ENCODE measurements at places on chromosomes 4 and X.

GRCh38 chr4:70303090-70303489 lies 31.7 kb upstream of the CABS1 start:
- DNase-seq: no peak

GRCh38 chr4:31455612-31456011 lies 735.4 kb downstream of the PCDH7 start:
- DNase-seq: no peak

GRCh38 chrX:40700640-40701342 lies 34.6 kb downstream of the MED14 start:
- no peak for DNase-seq

GRCh38 chrX:16804923-16805464 lies 18.7 kb downstream of the TXLNG start:
- DNase-seq: no peak

DNA sequence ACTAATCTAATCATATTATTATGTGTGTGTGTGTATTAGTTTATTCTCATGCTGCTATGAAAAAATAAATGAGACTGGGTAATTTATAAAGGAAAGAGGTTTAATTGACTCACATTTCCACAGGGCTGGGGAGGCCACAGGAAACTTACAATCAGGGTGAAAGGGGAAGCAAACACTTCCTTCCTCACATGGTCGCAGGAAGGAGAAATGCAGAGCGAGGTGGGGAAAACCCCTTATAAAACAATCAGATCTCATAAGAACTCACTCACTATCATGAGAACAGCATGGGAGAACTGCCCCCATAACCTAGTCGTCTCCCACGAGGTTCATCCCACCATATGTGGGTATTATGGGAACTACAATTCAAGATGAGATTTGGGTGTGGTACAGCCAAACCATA lies 190.9 kb upstream of the TAPT1 start:
- DNase-seq: no peak

- DNase-seq: no peak
These were observed 453.9 kb downstream of the GPAT3 start for GRCh38 chr4:83989835-83990234.

GRCh38 chr4:17094159-17094875 lies 195.9 kb upstream of the LDB2 start:
- DNase-seq: no peak

DNA sequence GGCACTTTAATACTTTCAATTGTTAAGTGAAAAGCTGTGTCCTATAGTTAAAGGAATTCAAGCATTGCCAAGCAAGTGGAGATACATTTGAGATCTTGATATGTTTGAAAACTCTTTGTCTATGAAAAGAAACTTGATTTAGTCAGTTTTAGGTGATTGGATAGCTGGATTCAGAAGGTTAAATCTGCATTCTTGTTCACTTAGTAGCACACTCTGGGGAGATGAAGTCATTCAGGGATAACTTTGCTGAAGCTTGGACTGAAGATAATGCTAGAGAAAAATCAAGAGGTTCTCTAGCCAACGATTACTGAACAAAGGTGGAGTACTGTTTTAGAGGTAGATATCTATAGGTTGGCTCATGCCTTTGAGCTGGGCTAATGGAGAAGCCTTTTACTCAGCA lies 90.6 kb downstream of the DCAF8L2 start:
- DNase-seq: no peak

GRCh38 chr4:181701894-181702293 lies 541.3 kb upstream of the TENM3 start:
- DNase-seq: no peak

DNA sequence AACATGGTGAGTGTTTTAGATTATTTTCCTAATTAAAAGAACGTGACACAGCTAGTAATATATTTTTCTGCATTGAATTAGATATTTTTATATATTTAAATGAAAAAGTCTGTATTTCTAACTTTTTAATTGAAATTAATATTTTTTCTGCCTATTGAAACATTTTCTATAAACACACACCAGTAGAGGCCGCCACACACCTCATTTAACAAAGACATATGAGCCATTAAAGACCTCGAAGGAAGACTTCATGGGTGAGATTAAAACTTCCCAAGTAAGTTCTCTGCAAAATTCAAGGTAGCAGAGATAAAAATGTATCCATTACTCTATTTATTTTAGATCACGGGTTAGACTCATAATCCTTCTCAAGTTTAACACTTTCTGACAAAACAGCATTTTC lies 8.3 kb downstream of the SLITRK2 start:
- DNase-seq: no peak

DNA sequence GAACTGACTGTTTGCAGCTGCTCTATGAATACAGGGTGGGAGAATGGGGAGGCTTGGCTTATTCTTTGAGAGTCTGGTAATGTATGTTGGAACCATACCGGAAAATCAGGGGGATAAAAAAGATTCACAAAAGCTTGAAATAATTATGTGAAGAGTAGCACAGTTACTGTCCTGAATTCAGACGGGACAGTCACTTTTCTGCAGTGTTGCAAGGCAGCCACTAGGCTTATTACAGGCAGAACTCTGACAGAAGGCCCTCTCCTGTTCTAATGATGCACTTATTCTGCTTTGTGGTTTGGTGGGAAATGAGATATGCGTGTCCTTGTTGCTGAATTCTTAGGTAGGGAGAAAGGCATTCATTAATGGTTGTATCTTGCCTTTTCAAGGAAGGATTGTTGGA lies 37.2 kb downstream of the GUCY1B1 start:
- no peak for DNase-seq

DNA sequence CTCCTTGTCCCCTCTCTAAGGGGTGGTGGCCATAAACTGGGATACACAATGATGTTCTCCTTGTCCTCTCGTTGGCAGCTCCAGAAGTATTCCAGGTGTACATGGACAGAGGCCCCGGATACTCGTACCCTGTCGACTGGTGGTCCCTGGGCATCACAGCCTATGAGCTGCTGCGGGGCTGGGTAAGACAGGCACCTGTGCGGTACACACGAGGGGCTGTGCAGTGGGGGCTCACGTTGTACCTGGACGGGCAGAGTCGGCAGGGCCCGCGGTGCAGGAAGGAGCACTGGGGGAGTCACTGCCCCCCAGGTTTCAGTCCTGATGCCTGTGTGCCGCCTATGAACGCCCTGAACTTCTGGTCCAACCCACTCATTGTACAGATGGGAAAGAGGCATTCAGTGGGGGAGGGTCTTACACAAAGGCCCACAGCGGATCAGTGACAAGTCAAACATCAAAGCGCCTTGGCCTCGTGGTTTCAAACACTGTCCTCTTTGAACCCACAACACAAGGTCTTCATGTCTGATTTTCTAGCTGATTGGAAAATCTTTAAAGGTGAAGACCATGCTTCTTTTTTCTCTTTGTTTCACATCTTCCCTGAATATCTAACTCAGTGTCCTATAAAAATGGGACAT lies 261.6 kb downstream of the EVC2 start:
- DNase-seq: no peak

- no peak for DNase-seq
These were observed 6.4 kb downstream of the PITX2 start for GRCh38 chr4:110616238-110617074.

GRCh38 chr4:160141206-160141605 lies 1038.3 kb downstream of the RAPGEF2 start:
- DNase-seq: no peak

DNA sequence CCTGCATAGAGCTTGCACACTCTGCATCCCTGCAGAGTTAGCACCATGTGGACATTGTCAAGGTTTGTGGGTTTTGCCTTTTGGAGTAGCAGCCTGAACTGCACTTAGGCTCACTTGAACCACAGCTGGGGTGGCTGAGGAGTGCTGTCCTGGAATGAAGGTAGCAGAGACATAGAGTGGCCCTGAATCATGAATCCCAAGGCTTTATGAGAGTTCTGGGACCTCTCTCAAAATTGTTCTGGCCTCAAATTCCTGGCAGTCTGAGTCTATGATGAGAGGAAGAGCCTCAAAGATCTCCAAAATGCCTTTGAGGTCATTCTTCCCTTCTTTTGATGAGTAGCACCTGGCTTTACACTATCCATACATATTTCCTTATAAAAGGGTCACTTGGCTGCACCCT lies 37.1 kb upstream of the ADH1C start:
- DNase-seq: no peak

GRCh38 chr4:94827481-94828110 lies 69.8 kb downstream of the BMPR1B start:
- no peak for DNase-seq

- no peak for DNase-seq
These were observed 68.9 kb upstream of the NDP start for GRCh38 chrX:44042116-44042515.

GRCh38 chr4:94577136-94577535 lies 125.4 kb downstream of the PDLIM5 start:
- no peak for DNase-seq

GRCh38 chr4:19178835-19179234 lies 1072.9 kb upstream of the SLIT2 start:
- no peak for DNase-seq

GRCh38 chr4:37244583-37245390 lies at the start of gene NWD2:
Gene NWD2 (plus strand): TSS chr4:37244743. CDS start chr4:37245068, 325 bp downstream.
- no peak for DNase-seq

- peak; percentile 15 for DNase-seq
These were observed 49.4 kb downstream of the RTL9 start for GRCh38 chrX:110407910-110408545.

- no peak for DNase-seq
These were observed 68.9 kb downstream of the MAOB start for GRCh38 chrX:43813319-43813718.

DNA sequence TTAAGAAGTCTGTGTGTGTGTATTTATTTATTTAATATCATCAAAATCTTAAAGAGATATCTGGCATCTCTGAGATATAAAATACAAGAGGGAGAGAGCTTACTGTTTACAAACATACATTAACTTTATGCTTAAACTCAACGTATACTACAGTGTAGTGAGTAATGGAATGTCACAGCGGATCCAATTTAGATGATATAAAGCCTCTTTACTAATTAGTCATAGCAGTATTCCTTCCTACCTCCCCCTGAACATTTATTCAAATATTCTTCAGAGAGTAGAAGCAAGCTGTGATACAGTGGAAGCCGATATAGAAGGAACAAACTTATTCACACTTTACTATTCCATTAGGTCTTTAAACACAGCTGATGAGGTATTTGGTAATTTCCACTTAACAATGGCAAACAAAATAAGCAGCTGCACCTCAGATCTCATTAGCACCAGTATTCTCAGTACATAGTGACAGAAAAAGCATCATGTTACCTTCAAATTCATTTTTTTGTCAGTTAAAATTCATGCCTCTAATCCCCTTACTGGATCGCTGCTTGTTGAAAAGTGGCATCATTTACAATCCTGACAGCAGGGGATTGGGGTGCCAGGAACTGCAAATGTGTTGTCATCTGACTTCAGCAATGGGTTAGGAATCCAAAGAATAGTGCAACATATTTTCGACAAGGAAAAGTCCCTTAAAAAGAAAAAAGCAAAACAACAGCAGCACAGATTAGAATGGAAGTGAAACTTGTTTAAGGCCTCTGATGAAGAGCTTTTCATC lies 658.7 kb upstream of the EPHA5 start:
- DNase-seq: no peak

GRCh38 chrX:123085311-123085940 lies 98.7 kb upstream of the GRIA3 start:
- DNase-seq: no peak

- DNase-seq: no peak
These were observed 29.5 kb downstream of the LRIT3 start for GRCh38 chr4:109877400-109877799.

- DNase-seq: no peak
These were observed 158.9 kb downstream of the ADAMTS3 start for GRCh38 chr4:72410158-72410557.

GRCh38 chrX:147927256-147927655 lies 15.5 kb downstream of the FMR1 start:
- DNase-seq: no peak

DNA sequence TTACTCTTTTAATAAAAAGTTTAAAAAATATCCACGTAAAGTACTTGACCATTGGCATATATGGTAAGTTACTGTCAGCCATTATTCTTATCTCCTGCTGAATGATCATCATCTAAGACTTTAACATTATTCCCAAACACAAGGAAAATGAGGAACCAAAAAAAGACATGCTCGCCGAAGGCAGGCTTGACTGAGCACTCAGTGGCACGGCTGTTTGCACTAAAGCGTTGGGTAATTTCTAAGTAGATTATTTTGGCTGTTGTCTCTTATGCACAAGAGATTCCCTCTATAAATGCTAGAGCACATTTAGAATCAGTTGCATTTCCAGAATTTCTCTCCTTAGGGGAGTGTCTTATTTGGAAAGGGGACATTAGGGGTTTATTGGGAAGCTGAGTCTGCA lies 82.8 kb downstream of the CHRNA9 start:
- no peak for DNase-seq

- peak; percentile 12 for DNase-seq
These were observed 672 bp downstream of the PGM2 start for GRCh38 chr4:37827030-37827685.

- no peak for DNase-seq
These were observed 30.2 kb downstream of the OFD1 start for GRCh38 chrX:13764765-13765164.

GRCh38 chr4:73213916-73214653 lies 44.5 kb downstream of the ANKRD17 start:
- no peak for DNase-seq

DNA sequence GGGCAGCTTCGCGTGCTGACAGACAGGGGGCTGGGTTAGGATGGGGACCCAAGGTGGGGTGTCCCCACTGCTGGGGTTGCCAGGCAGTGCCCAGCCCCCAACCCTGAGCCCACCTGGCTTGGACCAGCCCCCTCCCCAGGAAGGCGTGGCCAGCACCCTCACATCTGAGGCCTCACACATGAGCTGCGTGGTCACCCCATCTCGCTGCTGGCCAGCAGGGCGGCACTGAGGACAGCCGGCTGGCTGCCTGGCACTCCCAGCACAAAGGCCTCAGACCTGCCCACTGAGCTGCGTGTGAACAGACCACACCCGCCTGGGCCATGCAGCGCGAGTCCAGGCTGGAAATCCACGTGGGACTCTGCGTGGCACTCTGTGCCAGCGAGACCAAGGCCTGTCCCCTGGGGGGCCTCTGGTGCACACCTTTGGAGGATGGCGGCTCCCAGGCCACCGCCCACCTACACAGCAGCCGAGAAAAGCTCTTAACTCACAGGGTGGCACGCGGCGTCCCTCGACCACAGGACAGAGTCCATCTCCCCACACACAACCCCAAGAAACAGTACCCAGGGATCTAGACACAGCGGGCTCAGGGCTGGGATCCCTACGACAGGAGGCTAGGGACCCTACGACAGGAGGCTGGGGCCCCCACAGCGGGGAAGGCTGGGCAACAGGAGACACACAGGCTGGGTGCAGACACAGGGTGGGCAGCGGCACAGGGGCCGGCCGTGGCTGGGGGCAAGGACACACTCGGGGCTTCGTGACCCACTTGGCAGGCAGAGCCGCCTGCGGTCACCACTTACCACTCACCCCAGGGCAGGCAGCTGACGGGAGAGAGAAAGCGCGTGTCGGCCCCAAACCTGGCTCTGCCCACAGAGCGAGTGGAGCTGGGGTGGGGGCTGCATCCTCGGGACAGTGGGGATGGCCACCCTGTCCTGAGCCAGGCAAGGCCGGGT lies 9.8 kb downstream of the DGKQ start:
- no peak for DNase-seq

GRCh38 chrX:38891641-38892413 lies 90.6 kb downstream of the MID1IP1 start:
- no peak for DNase-seq
